Activated T-helper 2 cell treated with anti-CD3 and anti-CD28 coated beads, Interferon-gamma antibody, Interleukin-2, Interleukin-4, amounts not matched to agents 10 μg/mL and 5 μg/mL and 100 μg/mL, durations not matched to agents 14 hours and 24 hours and 36 hours (primary cell): ENCODE measurements at places on chromosomes 4 and X. TPM values are rescaled to one million over a fixed set of nuclear protein-coding genes. Genes with fewer than 3 reads are reported as not detected.
A peak's percentile ranks its signal among the peaks of the same experiment; 100 is the strongest.

DNA sequence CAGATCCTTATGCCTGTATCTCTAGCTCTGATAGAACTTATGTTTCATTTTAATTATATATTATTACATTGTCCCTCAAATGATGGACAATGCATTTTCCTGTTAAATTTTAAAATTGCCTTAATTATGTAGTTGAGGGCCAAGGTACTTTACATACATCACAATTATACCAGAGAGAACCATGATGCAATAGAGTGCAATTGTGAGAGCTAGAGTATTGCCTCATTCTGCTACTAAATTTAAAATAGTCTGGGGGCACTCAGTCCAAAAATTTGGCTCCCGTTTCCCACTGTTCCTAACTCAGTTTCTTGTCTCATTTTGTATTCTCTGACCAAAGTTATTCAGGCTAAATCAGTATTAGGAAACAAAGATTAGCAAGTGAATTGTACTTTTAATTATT is 378.5 kb upstream of the ZFP42 start:
- H3K36me3 ChIP-seq = no peaks in the 10 kb centered on the region
- no peak overlapping the region for H3K27ac ChIP-seq
- H3K4me3 ChIP-seq = no peak overlapping the region
- DNase-seq = no peak

DNA sequence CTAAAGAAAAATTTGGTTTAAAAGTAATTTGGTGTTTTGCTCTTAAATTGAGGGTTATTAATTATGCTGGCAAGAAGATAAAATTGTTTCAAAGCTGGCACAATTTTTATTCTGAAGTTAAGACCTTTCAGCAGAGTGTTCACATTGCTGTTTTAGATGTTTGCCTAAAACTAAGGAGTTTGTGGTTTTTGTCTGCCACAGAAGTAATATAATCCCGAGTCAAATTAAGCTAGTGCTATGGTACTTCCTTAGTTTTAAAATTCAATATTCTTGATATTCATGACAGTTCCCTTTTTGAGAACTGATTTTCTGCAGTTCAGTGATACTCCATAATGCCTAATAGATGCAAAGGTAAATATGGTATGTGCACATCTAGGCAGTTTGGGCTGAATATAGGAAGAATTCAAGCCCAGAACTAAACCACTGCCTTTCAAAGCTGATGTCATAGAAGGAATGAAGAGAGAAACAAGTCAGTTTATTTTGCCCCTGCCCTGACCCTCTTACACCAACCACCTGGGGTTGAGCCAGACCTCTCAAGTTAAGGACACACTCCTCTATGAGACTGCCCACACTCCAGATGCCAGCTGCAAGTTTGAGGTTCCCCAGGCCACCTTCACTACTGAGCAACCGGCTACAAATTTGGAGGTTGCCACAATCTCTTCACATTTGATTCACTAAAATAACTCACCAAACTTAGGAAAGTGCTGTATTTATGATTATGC is 32.1 kb upstream of the VEGFC start:
- no peaks in the 10 kb centered on the region for H3K4me1 ChIP-seq
- H3K27me3 ChIP-seq = no peaks in the 10 kb centered on the region
- DNase-seq = no peak
- no peak overlapping the region for H3K4me3 ChIP-seq
- no peak overlapping the region for H3K27ac ChIP-seq

The IGFBP7 gene
- total RNA-seq = not detected in 2 replicates

- H3K27me3 ChIP-seq = no peaks in the 10 kb centered on the region
- H3K36me3 ChIP-seq = no peaks in the 10 kb centered on the region
- DNase-seq = no peak
- no peak overlapping the region for H3K27ac ChIP-seq
- H3K4me1 ChIP-seq = no peaks in the 10 kb centered on the region
- no peak overlapping the region for H3K4me3 ChIP-seq
Measured at GRCh38 chrX:112056476-112056875, 26.1 kb downstream of the TRPC5 start.

- no peak overlapping the region for H3K27ac ChIP-seq
- H3K4me1 ChIP-seq = no peaks in the 10 kb centered on the region
- H3K36me3 ChIP-seq = no peaks in the 10 kb centered on the region
- no peaks in the 10 kb centered on the region for H3K27me3 ChIP-seq
- DNase-seq = no peak
- no peak overlapping the region for H3K4me3 ChIP-seq
Measured at GRCh38 chr4:86156531-86156930, 203.3 kb downstream of the MAPK10 start.

The CLNK gene
- total RNA-seq = 0.89 and 1.3 TPM in 2 replicates

The SHROOM3 gene
- not detected in 2 replicates for total RNA-seq

The NAP1L5 gene
- 5.6 TPM in 2 replicates for total RNA-seq

DNA sequence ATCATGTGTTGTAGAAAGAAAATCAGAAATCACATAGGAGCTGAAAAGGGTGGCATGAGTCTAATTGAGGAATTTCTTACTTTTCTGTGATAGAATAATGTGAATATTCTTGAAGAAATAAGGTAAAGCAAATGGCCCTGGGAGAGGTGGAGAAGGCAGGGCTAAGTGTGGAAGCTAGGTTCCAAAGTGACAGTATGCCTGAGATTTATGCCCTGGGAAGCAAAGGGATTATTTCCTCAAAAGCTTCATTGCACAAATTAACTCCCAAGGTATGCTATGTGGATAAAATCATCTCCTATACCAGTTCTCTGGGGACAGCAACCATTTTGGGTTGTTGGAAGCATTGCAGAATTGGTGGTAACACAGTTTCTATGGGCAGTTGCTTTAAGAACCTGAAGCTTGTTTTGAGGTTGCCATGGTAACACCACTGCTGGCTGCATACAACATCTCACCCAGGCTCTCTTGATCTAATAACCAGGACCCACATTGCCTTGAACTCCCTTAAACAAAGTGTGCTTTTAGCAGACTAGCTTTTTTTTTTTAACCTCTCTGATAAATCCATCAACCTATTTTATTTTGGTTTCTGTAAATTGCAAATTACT is 21.0 kb downstream of the MAOA start:
- H3K27ac ChIP-seq = peak overlapping the region; percentile 38
- H3K4me1 ChIP-seq = peaks cover 26% of the 10 kb centered on the region
- no peak overlapping the region for H3K4me3 ChIP-seq
- no peaks in the 10 kb centered on the region for H3K27me3 ChIP-seq
- peak; percentile 13 for DNase-seq

DNA sequence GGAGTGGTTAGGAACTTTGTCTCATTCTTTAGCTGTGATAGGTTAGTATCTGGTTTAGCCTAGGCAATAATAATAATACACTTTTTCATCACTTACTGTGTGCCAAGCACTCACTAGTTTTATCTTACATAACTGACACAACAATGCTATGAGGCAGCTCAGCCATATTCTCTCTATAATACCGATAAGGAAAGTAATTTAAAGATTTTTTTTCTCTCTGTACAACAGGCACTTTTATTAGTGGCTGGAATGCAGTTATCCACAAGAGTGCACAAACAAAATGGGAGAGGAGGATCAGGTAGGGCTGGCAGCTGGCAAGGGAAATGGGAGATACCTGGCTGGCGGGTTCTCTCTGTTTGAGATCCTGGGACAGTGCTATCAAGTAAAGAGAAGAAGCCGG is 7.6 kb downstream of the RELL1 start:
- no peak for DNase-seq
- no peak overlapping the region for H3K27ac ChIP-seq
- peaks cover 58% of the 10 kb centered on the region for H3K4me1 ChIP-seq
- no peaks in the 10 kb centered on the region for H3K27me3 ChIP-seq
- peaks cover 59% of the 10 kb centered on the region for H3K36me3 ChIP-seq
- H3K4me3 ChIP-seq = no peak overlapping the region

The DCHS2 gene
- total RNA-seq = not detected in 2 replicates

GRCh38 chr4:108512615-108513505 is 107.5 kb upstream of the RPL34 start:
- no peaks in the 10 kb centered on the region for H3K36me3 ChIP-seq
- no peak overlapping the region for H3K27ac ChIP-seq
- no peak for DNase-seq
- peaks cover 15% of the 10 kb centered on the region for H3K4me1 ChIP-seq
- H3K4me3 ChIP-seq = peak overlapping the region; percentile 27

The ADH6 gene
- not detected in 2 replicates for total RNA-seq

The GLRB gene
- total RNA-seq = not detected in 2 replicates

GRCh38 chr4:80336582-80336981 is 1.1 kb downstream of the CFAP299 start:
- peaks cover 9% of the 10 kb centered on the region for H3K4me1 ChIP-seq
- peaks cover 20% of the 10 kb centered on the region for H3K27me3 ChIP-seq
- no peaks in the 10 kb centered on the region for H3K36me3 ChIP-seq
- no peak overlapping the region for H3K27ac ChIP-seq
- H3K4me3 ChIP-seq = no peak overlapping the region

The AMBN gene
- total RNA-seq = not detected in 2 replicates

DNA sequence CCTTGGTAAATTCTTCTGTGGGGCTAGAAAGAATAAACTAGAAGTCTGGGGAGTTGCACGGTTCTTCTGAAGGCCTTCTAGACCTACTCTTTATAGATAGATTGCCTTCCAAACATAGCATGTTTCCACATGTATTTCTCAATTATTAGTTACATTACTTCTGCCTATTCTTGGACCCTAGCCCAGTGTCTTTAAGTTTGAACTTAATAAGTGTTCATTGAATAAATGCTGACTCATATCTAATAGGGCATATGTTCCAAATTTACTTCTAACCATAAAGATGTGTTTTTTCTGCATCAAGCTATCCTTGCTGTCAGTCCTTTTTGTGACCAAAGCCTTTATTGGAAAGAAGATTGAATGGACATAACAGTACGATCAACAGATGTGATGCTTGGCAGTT is 503.6 kb upstream of the ZFP42 start:
- H3K4me1 ChIP-seq = no peaks in the 10 kb centered on the region
- no peak overlapping the region for H3K4me3 ChIP-seq
- DNase-seq = no peak
- no peaks in the 10 kb centered on the region for H3K36me3 ChIP-seq

DNA sequence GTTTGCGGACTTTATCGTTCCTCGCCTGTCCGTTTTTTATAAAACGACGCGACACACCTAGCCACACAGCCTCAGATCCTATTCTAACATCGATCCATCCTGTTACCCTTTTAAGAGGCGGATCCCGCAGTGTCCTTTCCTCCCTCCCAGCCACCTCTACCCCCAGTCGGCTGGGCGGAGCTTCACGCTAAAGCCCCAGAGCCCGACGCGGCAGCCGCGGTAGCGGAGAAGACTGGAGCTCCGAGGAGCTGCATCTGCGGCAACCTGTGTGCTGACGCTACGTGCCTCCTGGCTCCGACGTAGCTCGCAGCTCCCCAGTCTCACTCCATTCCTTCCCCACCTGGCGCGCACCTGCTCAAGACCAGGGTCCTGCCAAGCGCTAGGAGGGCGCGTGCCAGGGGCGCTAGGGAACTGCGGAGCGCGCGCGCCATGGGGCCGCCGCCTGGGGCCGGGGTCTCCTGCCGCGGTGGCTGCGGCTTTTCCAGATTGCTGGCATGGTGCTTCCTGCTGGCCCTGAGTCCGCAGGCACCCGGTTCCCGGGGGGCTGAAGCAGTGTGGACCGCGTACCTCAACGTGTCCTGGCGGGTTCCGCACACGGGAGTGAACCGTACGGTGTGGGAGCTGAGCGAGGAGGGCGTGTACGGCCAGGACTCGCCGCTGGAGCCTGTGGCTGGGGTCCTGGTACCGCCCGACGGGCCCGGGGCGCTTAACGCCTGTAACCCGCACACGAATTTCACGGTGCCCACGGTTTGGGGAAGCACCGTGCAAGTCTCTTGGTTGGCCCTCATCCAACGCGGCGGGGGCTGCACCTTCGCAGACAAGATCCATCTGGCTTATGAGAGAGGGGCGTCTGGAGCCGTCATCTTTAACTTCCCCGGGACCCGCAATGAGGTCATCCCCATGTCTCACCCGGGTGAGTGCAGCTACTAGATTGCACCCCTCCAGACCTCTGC is at the start of gene RNF128:
Gene RNF128 (plus strand): TSS at position 217 of the 953 bp plus-strand sequence. CDS start 213 bp downstream, at position 430.
- DNase-seq = no peak
- no peaks in the 10 kb centered on the region for H3K36me3 ChIP-seq
- peaks cover 41% of the 10 kb centered on the region for H3K27me3 ChIP-seq
- H3K27ac ChIP-seq = no peak within 1 kb of the TSS

The CT45A3 gene
- not detected in 2 replicates for total RNA-seq

DNA sequence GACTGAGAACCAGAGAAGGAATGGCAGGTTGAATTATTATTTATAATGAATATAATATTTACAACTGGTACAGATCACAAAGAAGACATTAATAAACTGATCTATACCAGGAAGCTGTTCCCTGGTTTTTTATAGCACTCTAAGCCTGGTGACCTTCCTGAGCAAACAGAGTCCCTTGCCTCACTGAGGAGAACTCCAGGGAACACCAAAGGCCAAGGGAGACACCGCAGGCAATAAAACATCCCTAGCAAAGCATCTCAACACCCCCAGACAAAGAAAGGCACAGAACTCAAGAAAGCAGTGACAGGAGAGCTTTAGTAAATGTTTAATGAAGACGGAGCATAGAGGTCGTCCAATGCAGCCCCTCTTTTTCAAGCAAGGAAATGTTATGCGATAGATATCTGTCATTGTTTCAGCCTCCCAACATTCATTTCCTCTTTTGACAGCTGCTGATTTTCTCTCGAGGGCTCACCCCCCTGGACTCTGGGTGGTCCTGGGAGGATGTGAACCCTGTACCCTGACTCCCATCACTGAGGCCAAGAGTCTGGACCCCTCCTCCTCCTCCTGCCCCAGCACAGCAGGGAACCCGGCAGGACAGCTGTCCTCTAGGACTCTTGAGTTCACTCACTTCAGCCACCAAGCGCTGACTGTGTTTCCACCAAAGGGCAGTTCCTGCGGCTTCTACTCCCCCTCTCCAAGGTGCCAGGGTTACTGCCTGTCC is 342.5 kb upstream of the GATB start:
- H3K4me1 ChIP-seq = peaks cover 55% of the 10 kb centered on the region
- H3K27me3 ChIP-seq = no peaks in the 10 kb centered on the region
- H3K4me3 ChIP-seq = no peak overlapping the region
- no peak for DNase-seq
- no peak overlapping the region for H3K27ac ChIP-seq

- no peak overlapping the region for H3K27ac ChIP-seq
- no peaks in the 10 kb centered on the region for H3K4me1 ChIP-seq
- no peaks in the 10 kb centered on the region for H3K36me3 ChIP-seq
Measured at GRCh38 chrX:127782904-127783303, 269.3 kb downstream of the ACTRT1 start.

The GNRHR gene
- not detected in 2 replicates for total RNA-seq

GRCh38 chrX:80266979-80267378 is 153.3 kb upstream of the TENT5D start:
- no peaks in the 10 kb centered on the region for H3K4me1 ChIP-seq
- H3K27ac ChIP-seq = no peak overlapping the region
- no peaks in the 10 kb centered on the region for H3K27me3 ChIP-seq
- H3K4me3 ChIP-seq = no peak overlapping the region
- no peaks in the 10 kb centered on the region for H3K36me3 ChIP-seq

The ODAPH gene
- not detected in 2 replicates for total RNA-seq

GRCh38 chr4:96675896-96676295 is 836.0 kb downstream of the PDHA2 start:
- no peak overlapping the region for H3K4me3 ChIP-seq
- H3K27me3 ChIP-seq = no peaks in the 10 kb centered on the region
- no peak overlapping the region for H3K27ac ChIP-seq
